ENCODE measurements at places on chromosomes 1 and 21.
A peak's percentile ranks its signal among the peaks of the same experiment; 100 is the strongest.

- DNase-seq = no peak
Observed at GRCh38 chr1:153642161-153642560, 8.3 kb downstream of the CHTOP start.

GRCh38 chr21:34524646-34525601 lies 12.9 kb upstream of the KCNE1 start:
- DNase-seq = peak; percentile 57

DNA sequence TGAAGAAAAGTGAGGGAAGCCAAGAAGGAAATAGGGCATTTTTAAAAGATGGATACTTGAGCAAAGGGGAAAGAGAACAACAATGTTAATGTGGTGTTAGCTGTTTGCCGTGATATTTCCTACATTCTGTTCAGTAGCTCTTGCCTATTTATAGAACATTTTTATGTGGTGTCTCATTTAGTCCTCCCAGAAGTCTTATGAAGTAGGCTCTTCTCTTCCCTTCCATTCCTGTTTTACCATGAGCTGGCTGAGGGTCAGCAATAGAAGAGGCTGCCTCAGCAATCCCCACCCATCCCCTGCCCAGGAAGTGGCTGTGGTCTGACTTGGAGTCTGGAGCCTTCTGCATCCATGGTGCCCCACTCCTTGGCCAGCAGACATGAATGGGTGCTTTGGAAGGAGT lies 60.1 kb downstream of the KIAA0040 start:
- no peak for DNase-seq

DNA sequence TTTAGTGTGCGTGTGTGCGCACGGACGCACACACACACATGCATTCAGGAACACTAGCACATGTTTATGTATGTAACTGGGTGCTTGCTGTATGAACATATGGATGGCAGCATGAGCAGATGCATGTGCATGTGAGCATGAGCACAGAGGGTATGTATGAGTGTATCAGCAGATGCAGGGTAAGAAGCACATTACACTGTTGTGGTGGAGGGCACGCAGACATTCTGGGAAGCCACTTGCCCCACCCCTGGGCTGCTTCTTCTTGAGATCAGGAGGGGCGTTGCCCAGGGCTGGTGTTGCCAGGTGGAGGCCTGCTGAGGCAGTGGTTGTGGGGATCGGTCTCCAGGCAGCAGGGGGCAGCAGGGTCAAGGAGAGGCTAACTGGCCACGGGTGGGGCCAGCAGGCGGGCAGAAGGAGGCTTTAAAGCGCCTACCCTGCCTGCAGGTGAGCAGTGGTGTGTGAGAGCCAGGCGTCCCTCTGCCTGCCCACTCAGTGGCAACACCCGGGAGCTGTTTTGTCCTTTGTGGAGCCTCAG lies 3.9 kb upstream of the P3R3URF start:
- DNase-seq = no peak

GRCh38 chr1:43622901-43623780 lies 26.8 kb upstream of the KDM4A start:
- no peak for DNase-seq

- DNase-seq = no peak
Observed at GRCh38 chr1:160954158-160955104, at the start of gene ITLN2. Gene ITLN2 (minus strand): TSS chr1:160954809. CDS start chr1:160954741, 68 bp downstream.

DNA sequence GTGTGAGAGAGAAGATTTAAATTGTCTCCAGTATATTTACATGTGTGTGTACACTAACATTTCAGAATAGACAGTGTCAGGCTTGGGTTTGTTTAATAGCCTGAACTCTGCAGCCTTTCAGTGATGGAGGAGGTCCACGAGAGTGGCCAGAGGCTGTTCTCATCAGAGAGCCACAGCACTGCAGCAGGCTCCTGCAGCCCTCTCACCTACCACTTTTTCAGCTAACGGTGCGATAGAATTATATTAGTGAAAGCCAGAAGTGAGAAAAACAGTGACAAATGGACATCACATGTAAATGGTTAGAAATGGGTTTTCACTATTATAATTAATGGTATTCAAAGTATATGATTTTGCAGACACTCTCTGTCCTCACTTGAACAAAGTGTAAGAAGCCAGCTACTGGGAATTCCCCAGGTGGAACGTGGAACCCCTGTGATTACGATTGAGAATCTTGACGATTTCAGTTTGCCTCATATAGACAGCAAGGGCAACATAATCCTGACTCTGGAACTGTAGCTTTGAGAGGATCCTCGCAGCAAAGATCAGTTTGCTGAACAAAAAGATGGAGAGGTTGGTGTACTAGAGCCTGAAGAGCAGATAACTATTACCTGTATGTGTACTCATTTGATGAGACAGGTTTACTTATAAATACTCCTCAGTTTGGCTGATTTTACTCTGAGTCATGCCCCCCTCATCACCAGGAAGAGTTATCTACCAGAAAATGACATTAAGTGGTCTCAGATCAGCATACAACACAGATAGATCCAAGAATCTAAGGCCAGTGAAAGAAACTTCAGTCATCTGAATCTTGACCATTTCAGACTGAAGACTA lies 31.4 kb downstream of the IFI16 start:
- no peak for DNase-seq

DNA sequence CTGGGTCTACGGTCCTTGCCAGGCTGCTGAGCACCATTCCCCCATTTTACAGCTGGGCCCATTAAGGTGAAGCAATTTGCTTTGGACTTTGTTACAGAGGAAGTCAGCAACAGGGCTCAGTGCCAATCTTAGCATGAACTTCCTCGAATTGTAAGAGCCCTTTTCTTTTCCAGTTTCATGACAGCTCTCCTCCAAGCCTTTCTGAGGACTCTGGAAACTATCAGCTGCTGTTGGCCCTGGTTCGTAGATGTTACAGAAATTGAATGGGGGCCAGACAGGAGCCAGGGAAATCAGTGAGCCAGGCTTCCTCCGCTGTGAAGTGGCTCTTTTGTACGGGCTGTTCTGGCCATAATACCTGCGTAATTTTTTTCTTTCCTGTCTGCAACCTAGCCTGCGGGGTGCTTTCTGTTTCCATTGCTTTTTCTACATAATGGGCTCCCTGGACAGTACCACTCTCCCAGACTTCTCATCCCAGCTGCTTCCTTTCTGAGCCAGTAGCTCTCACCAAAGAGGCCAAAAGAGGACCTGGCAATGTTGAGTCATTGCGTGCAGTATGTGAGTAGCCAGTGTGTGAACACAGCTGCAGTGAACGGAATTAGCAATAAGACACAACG lies 386.3 kb downstream of the DISC1 start:
- DNase-seq = no peak

DNA sequence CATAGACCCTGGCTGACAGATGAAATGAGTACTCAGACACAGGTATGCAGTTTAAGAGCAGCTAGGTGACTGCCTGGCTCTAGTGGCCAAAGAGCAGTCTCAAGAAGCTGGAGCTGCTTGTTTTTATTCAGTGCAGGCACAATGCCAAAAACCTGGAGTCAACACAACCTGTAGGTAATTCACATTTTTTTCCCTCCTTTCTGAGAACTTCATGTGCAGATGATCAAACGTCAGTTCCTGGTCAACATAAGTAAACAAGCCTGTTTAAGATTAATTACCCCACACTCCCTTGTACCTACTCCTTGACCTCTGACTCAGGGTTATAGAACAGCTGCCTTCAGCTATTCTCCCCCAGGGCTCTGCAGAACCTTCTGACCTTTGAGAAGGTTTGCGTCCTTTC lies 17.3 kb upstream of the ACADM start:
- no peak for DNase-seq

GRCh38 chr1:65896721-65897120 lies 104.0 kb downstream of the PDE4B start:
- DNase-seq = no peak

DNA sequence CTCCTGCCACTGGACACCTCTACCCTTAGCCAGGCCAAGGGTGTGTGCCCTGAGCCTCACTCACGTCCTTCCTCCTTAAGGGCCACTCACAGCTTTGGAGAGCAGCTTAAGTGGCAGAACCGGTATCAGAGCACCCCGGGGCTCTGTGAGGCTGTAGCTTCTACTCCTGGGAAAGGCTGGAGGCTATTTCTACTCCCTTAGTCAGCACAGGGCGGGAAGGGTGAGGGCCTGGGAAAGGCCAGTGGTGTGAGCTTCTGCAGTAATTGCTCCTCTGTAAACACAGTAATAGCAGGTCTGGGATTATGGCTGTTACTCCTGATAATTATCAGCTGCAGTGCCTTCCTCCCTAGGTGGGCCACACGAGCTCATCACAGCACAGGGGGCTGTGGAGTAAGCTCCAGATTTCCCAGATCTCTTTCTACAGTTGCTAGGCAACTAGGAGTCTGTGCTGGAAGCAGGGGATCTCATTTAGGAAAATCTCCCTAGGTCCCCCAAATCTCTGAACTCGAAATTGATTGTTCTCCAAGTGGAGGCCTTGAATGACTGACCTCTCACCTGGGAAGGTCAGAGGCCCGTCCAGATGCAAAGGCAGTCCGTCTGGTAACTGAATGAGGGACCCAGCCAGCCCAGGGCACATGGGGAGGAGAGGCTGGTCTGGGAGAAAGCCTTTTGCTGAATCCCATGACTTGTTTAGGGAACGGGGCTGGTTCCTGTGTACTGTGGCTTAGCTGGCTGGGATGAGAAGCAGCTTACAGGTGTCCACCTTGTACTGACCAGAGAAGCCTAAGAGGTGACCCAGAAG lies 29.3 kb downstream of the IER5 start:
- DNase-seq = no peak

- DNase-seq = no peak
Observed at GRCh38 chr1:207910591-207911354, at the start of gene CD34. Gene CD34 (minus strand): TSS chr1:207911125. CDS start chr1:207911080, 45 bp downstream.

DNA sequence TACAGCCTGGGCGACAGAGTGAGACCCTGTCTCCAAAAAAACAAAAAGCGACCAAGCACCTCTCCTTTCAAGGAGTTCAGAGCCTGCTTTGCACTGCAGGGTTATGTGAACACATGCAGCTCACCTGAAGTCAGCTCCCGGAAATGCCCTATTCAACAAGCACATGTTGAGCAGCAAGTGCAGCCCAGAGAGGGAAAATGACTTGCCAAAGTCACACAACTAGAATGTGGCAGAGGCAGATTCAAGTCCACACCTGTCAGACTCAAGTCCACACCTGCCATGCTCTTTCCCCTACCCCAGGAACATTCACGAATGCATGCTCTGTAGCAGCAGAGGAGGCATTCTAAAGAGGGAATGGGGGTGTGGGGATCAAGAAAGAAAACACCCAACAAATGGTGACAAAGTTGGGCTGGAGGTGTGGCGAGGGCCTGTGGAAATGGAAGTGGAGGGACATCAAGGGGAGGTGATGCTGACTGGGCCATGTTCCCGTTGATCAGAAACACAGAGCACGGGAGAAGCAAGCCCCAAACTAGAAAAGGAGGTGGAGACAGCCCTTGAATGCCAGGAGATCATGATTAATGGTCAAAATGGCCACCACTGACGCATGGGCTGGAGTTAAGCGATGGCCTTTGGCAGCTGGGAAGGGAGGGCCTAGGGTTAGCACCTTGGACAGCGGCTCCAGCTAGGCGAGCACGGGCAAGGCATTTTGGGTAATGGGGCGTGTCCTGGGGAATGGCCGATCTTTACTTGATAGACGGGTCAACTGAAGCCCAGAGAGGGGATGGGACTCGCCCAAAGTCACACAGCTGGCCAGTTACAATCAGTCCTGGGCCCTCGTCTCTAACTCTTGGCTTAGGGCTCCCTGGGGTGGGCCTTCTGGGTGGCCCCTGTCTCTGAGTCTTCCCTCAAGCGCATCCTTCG lies 21.5 kb downstream of the RAP1GAP start:
- peak; percentile 77 for DNase-seq

GRCh38 chr1:202691816-202692215 lies 18.4 kb downstream of the SYT2 start:
- DNase-seq = no peak

DNA sequence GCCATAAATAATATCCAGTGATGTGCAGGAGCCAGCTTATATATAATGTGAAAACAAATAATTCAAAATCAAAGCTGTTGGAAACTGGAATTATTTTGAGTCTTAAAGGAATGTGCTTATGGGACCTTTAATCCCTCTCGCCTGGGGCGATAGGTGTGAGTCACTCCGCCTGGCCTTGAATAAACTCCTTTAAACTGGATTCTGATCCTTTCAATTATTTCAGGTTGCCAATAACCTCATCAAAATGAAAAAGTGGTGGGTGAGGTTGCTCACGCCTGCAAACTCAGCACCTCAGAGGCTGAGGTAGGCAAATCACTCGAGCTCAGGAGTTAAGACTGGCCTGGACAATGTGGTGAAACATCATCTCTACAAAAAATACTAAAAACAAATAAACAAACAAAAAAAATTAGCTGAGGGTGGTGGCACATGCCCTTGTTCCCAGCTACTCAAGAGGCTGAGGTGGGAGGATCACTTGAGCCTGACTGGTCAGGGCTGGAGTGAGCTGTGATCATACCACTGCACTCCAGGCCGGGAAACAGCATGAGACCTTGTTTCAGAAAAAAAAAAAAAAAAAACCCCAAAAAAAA lies 11.4 kb upstream of the SLC2A5 start:
- DNase-seq = no peak

DNA sequence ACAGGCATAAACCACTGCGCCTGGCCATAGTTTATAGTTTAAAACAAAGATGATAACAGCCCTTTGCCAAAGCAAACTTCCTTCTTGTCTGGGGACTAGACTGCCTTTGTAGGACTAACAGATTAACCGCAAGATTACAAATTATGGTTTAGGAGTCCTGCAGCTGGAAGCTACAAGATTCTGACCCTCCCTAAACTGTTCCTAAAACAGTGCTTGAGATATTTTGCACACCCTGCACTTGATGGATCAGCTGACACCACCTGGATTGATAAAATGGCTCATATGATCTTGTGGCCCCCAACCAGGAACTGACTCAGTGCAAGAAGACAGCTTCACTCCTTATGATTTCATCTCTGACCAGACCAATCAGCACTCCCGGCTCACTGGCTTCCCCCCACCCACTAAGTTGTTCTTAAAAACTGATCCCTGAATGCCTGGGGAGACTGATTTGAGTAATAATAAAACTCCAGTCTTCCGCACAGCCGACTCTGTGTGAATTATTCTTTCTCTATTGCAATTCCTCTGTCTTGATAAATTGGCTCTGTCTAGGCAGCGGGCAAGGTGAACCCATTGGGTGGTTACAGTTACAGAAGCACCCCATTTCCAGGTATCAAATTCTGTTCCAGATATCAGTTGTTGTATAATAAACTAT lies 13.8 kb upstream of the RNF11 start:
- no peak for DNase-seq

- DNase-seq = no peak
Observed at GRCh38 chr21:34109075-34109474, 35.7 kb downstream of the MRPS6 start.

GRCh38 chr21:21137986-21138385 lies 139.8 kb downstream of the NCAM2 start:
- DNase-seq = no peak

DNA sequence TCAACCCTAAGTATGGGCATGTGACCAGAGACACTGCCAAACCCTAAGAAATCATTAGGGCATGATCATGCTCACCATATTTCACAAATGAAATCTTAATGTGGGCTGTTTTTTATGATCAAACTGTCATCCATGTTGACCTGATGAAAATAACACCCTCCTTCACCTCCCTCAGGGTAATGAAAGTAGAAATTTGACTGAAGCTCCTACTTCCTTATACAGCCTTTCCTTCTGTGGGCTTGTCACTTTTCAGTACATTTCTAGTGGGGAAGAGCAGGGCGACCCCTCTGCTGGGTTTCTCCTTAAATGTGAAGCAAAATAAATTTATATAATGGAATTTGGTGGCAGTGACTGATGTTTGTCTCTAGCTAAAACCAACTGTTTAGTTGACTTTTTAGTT lies 25.9 kb downstream of the IVNS1ABP start:
- DNase-seq = no peak

GRCh38 chr1:186927884-186928283 lies 99.1 kb downstream of the PLA2G4A start:
- no peak for DNase-seq
